ENCODE measurements at places on chromosomes 7 and 10.

GRCh38 chr10:131629026-131629770 lies 271.6 kb upstream of the PPP2R2D start:
- no peak for DNase-seq

DNA sequence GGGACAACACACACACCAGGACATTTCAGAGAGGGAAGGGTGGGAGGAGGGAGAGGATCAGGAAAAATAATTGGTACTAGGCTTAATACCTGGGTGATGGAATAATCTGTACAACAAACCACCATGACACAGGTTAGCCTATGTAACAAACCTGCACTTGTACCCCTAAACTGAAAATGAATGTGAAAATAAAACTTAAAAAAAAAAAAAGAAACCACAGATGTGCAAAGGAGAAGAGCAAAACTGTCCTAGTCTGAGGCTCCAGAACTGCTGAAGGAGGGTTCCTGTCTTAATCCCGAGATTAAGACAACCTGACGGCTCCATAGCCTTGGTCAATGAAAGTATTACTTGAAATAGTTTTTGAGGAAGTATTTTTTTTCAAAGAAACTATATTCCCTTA lies 423.0 kb downstream of the NEBL start:
- DNase-seq = no peak

- DNase-seq = no peak
These were observed 16.7 kb downstream of the CRPPA start for GRCh38 chr7:16404636-16405035.

DNA sequence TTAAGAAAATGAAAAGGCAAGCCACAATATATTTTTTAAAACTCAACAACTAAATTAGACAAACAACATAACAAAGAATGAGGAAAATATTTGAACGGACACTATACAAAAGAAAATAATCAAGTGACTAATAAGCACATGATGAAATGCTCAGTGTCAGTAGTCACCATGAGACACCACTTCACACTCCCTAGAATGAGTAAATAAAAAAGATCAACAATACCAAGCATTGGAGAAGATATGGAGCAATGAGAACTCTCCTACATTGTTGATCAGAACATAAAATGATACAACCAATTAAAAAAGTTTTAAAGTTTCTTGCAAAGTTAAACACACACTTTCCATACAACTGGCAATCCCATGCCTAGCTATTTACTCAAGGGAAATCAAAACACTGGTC lies 222.2 kb downstream of the C7orf25 start:
- DNase-seq = no peak

- no peak for DNase-seq
These were observed 23.6 kb upstream of the VSIR start for GRCh38 chr10:71796749-71797405.

- no peak for DNase-seq
These were observed 17.5 kb upstream of the JAKMIP3 start for GRCh38 chr10:132048294-132048667.

DNA sequence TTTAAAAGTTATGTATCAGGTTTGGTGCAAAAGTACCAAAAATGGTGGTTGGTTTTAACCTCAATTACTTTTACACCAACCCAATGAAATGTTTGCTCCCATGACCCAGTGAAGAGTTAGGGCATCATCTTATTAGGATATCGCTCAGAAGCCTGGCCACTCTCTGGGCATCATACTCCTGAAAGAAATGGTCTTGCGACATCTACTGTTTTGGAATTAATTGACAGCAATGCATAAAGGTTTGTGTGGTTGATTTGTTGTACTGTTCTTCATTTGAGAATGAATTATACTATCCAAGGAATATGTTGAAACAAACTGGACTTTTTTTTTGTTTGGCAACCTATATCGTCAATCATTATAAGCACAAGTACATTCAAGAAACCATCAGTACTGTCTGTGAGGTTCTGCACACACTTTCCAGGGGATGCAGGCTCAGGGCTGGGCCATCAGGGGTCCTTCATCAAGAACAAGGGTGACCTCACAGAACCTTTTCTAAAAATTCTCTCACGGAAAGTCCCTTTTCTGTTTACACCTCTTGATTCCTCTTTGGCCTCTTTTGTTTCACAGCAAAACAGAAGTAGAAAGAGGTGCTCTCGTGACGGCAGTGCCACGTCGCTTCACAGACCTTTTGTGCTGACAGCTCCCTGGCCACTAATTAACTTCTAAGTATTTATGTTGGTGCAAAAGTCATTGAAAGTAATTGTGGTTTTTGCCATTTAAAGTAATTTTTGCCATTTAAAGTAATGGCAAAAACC lies 117.2 kb upstream of the KLF6 start:
- DNase-seq = no peak

DNA sequence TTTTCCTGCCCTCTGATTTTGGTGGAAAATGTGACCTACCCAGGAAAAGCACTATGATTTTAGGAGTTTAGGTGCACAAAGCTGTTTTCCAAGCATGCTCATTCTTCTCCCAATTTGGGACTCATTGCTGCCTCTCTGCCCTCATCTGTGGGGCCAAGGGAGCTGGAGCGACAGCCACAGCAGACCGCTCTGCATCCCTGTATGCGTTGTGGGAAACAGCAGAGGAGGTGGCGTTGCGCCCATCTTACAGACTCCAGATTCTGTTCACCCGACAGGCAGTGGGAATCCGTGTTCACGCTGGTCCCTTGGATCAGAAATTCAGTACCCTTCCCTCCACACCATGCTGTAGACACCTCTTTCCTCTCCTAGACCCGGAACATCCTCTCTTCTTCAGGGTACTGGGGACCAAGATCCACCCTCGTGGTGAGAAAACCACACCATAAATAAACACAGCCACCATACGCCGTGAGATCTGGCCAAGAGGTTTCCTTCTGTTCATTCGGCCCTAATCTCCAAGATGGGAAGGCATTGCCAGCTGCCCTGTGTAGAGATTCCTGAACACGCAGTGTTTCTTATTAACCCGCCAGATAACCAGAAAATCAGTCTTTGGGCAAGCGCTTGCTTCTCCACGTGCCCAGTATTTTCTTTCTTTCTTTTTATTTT lies 87.9 kb downstream of the CUX1 start:
- no peak for DNase-seq

GRCh38 chr10:102299873-102300272 lies 54.5 kb downstream of the GBF1 start:
- DNase-seq = no peak

DNA sequence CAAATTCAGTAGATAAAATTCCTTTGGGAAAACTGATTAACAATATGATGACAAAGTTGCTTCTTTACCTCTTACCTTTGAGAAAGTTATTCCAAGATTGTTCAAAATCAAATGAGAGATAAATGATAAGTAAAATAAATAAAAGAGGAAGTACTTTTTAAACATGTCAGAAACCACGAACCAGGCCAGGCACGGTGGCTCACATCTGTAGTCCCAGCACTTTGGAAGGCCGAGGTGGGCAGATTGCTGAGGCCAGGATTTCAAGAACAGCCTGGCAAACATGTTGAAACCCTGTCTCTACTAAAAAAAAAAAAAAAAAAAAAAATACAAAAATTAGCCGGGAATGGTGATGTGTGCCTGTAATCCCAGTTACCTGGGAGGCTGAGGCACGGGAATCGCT lies 296.6 kb downstream of the HGF start:
- DNase-seq = no peak

GRCh38 chr10:93977442-93977841 lies 16.3 kb upstream of the PLCE1 start:
- DNase-seq = no peak

DNA sequence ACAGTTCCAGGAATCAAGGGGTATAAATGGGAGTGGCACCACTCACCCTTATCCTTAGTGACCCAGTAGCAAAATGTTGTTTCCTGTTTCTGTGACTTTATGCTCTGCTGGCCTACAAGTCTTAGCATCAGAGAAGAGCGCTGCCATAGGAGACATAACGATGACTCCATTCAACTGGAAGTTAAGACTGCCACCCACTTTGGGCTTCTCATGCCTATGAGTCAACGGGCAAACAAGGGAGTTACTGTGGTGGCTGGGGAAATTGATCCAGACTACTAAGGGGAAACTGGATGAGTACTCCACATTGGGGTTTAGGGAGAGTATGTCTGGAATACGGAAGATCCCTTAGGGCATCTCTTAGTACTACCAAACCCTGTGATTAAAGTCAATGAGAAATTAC lies 40.6 kb upstream of the PIK3CG start:
- DNase-seq = no peak

- no peak for DNase-seq
These were observed 3.7 kb downstream of the ZFYVE27 start for GRCh38 chr10:97740613-97741012.

DNA sequence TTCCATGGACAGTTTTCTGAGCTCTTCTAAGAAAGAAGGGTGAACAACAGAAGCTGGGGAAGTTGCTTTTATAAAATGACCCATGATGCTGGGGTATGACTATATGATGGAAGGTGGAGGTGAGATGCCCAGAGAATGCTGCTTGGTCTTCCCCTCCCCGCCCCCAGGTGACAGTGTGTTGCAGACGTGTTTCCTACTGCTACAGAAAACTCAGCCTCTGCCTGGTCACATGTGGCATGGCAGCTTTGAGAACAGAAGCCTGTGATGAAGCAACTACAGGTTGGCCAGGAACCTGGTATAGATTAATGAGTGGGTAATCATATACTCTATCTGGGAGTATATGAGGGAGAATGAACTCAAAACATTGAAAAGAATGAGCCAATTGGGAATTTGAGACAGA lies 67.1 kb downstream of the MTURN start:
- no peak for DNase-seq

DNA sequence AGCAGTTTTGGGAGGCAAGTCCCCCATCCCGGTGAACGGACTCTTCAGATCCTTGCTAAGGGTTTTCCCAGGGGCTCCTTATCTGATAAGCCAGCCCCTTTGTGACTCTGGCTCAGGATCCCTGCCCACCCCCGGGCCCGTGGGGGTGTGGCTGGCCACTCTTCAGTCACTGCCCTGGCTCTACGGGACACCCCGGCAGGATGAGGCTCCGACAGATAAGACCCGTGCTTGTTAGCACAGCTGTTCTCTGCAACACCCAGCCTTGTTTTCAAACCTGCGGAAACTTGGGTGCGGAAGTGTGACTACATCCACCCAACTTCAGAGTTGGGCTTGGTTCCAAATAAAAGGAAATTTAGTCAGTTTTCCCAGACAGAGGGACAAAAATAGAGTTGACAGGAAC lies 66.7 kb upstream of the PODXL start:
- no peak for DNase-seq

- DNase-seq = no peak
These were observed 69.3 kb downstream of the ABRAXAS2 start for GRCh38 chr10:124870854-124871425.

DNA sequence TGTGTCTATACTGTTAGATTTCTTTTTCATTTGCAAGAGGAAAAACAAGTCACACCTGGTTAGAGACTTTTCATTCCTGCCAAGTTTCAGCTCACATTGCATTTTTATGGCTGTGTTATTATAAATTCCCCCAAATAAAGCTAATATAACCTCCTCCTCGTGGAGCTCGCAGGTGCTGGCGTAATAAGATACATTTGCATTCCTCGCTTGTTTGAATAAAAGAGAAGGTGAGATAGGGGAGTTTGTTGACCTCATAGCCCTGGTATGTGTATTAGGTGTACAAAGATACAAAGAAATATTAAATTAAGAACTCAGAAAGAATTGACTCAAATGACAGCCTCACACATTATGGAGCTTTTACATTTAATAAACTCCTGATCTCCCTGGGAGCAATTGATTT lies 257.7 kb upstream of the SP8 start:
- DNase-seq = no peak

DNA sequence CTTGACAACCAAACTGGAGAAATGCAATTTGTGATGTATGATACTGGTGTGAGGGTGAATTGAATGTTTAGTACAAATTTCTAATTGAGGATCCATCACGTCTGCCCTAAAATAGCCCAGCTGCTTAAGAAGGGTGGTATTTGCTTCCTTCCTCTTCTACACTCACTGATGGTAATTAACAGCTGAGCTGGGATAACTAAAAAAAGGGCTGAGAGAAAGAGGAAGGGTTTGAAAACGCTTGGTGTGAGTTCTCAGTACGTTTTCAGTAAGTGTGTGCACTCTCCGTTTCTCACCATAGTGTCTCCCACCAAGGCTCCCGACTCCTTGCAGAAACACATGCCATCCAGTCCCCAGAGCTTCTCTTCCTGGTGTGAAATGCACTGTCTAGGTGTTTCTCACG lies 54.3 kb downstream of the MAP3K8 start:
- DNase-seq = no peak

DNA sequence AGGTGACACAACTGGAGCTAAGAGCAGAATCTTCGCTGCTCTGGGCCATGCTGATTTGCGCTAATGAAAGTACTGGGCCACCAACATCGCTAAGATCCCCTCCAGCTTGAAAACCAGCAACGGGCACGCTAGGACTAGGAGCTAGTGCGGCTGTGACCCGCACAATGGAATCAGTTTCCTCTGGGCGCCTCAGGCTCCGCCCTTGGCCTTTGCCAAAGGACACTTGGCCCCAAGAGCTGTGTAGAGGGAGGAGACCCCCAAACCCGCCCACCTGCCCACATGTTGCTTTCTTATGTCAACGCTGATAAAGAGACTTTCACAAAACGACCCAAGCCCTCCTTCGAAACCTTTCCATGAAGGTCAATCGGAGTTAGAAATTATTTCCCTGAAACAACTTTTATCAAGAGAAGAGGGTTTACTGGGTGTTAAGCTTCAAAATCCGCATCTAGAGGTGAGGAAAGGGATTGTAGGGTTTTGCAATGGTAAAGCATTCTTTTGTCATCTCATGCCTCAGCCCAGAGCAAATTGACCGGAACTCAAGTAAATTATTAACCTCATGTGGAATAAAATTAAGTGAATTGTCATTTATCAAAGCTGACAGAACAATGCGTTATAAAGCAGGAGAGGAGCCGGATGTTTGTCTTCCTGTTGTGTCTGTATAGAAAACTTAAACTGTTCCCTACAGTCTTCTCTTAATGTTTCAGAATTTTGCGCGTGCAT lies 9.4 kb downstream of the ABCB5 start:
- DNase-seq = no peak

GRCh38 chr7:68438016-68438415 lies 1160.3 kb upstream of the AUTS2 start:
- no peak for DNase-seq

GRCh38 chr7:138138244-138138643 lies 62.0 kb downstream of the AKR1D1 start:
- DNase-seq = no peak

DNA sequence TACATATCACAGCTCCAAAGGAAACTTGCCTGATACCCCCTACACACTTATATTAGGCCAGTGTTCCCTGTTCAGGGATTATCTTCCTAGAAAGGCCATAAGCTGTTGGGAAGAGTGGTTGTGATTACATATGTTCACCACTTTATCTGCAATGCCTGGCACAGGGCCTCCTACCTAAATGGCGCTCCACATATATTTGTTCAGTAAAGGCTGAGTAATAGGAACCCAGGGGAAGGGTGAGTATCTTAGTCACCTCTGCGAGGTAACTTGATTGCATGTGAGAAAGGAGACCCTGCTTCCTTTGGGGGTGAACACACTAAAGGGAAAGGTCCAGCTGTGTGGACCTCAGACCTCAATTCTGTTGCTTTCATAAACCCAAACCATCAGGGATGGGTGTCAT lies 896.0 kb downstream of the LRMDA start:
- DNase-seq = no peak

- no peak for DNase-seq
These were observed 87.5 kb upstream of the PDCD4 start for GRCh38 chr10:110784198-110784597.
